Motor neuron (in vitro differentiated cells): ENCODE measurements at places on chromosomes 12 and 14.

- ATAC-seq, result no peak
Observed at GRCh38 chr14:76509311-76509710, 133.4 kb downstream of the ESRRB start.

DNA sequence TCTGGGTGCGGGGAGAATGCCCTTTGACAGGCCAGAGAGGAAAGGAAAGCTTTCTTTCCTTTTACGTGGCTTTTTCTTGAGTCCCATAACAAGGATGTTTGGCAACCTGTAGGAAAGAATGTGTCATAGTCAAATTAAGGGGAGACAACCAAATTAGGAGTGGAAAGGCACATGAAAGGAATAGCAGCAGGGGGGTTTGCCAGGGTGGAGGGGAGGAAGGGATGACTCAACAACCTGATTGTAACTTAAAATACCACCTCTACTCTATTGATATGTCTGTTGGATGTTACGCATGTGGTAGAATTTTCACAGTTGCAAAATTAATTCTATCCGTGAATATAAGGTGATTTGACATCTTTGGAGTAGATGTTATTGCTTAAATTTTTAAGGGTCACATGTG, 28.5 kb upstream of the MYBPC1 start:
- no peak for ATAC-seq

- ATAC-seq, result no peak
Observed at GRCh38 chr14:68910540-68910939, 68.6 kb downstream of the ACTN1 start.

DNA sequence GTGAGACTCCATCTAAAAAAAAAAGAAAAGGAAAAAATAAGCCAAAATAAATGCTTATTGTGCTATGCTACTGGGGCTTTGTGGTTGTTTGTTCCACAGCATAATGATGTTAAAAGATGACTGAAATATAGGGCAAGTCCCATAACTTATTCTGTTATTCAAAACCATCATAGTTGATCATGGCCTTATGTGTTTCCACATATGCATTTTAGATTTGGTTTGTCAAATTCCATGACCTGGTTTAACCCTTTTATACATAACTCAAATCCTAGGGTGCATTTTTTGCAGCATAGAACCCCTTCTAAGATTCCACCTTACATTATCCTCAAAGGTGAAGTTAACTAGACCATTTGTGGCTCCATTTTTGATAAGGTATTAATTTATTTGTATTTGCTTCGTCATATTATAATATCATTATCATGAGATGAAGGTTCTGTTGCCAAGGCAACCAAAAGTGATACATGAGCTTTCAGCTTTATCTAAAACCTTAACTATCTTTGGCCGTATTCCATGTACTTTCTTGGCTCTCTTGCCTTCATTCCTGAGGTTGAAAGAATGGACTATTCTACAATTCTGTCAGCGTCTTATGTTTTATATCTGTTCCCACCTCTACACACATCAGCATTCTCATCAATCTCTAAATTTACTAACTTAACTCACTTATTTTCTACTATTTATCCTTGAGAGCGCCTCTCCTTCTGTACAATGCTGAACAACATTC, 138.7 kb upstream of the DYRK2 start:
- no peak for ATAC-seq

GRCh38 chr14:32578181-32578580, 249.1 kb downstream of the AKAP6 start:
- ATAC-seq, result no peak

GRCh38 chr14:94177806-94178205, 3.7 kb downstream of the PPP4R4 start:
- ATAC-seq, result no peak

GRCh38 chr14:103232831-103233319, 101.2 kb upstream of the EIF5 start:
- ATAC-seq, result no peak

GRCh38 chr12:77754086-77754485, 76.6 kb upstream of the NAV3 start:
- ATAC-seq, result no peak

DNA sequence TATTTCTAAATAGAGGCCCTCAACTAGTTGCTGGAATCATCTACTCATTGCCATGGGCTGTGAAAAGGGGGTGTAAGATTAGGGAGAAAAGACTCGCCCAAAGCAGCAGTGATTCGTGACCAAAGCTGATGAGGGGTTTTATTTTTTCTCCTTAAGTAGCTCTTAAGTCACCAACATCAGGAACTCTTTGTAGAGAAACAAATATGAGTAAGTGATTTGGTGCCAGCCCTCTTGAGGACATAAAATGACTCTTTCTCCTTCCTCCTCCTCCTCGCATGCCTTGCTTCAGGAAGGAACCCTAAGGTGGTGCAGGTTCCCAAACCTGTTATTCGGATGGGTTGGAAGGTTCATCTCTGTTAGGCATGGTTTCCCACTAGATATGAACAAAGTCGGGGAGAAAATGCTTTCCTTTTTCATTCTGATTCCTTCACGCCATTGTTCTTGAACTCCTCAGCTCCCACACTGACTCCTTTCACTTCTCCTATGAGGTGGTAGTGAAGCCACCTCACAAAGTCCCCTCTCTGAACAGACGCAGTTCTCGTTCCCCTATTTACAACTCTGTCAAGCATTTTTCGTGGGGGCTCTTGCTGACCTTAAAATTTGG, 113.4 kb downstream of the ETV6 start:
- ATAC-seq, result no peak

DNA sequence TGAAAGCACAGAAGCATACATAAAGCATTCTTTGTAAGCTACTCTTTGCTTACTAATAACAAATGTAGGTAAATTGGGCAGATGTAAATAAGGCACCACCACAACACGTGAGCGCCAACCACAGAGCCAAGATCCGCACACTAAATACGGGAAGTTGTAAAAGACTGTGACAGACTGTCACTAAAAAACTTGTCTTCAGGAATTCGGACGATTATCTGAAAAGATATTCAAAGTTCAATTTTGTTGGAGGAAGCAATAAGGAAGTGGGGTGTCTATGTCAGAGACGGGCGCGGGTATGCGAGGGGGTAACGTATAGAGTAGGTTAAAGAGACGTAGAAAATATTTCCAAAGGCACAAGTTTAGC, 1.5 kb upstream of the HSP90B1 start:
- no peak for ATAC-seq

GRCh38 chr12:52857500-52857899, 8.7 kb upstream of the KRT78 start:
- no peak for ATAC-seq

- peak; percentile 9 for ATAC-seq
Observed at GRCh38 chr12:6093764-6094163, 30.7 kb downstream of the VWF start.
